ENCODE measurements at places on chromosomes 3 and 15.

- DNase-seq = no peak
Measured at GRCh38 chr3:53531749-53532148, 37.3 kb downstream of the CACNA1D start.

DNA sequence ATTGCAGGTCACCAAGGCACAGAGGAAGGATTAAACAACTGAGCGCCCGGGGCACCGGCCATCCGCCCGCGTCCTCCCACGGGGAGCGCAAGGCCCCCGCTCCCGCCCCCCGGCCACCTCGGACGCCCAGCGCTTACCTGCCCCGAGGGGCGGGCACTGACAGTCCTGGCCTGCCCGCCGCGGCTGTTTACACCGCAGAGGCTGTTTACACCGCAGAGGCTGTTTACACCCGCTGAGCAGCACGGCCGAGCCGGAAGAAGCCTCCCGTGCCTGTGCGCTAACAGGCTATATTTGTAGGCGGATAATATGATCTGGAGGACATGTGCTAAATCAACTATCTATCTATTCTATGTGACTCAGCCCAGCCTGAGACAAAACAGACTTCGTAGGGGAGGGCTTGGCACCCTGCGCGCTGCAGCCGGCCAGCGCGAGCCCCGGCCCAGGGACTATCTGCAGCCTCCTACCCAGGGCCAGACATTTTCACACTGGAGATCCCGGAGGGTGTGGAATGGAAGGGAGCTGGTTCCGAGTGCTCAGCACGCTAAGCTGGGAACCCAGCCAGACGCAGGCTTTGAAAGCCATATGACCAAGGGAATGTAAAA, at the start of gene LRRC2:
Gene LRRC2 (minus strand): TSS at position 263 of the 602 bp plus-strand sequence. CDS start 14,711 bp downstream, outside the sequence.
- DNase-seq = peak; percentile 57

DNA sequence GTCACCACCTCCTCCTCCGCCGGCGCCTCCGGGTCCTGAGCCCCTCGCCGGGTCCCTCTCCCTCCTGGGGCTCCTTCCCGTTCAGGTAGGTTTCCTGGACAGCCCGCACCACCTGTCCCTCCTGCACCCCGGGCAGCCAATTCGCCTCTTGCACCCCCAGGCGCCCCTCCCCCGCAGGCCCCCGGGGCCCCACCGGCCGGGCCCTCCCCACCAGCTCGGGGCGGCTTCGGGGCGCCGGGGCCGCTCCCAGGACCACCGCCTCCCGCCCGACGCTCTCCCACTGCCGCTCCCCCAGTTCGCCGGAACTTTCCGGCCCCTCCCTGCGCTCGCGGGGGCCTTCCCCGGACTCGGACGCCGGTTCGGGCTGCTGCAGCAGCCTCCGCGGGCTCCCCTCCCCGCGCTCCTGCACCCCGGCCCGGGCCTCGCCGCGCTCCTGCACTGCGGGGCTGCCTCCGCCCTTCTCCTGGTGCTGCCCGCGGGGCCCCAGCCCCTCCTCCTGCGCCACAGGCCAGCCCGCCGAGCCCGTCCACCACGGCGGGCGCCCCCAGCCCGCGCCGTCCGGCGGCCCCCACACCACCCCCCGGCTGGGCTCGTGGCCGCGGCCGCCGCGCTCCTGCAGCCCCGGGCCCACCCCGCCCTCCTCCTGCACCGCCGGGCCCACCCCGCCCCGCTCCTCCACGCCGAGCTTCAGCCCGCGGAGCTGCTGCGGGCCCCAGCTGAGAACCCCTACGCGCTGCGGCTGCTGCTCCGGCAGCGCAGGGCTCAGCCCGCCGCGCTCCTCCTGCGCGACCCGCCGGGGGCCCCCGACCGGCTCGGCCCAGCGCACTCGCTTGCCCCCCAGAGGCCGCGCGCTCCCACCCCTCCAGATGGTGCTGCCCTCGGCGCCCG, 587 bp upstream of the TNK2 start:
- peak; percentile 72 for DNase-seq

GRCh38 chr15:66019368-66019767, 150.1 kb downstream of the RAB11A start:
- no peak for DNase-seq

GRCh38 chr15:42593143-42593542, 17.7 kb downstream of the STARD9 start:
- DNase-seq = peak; percentile 49

DNA sequence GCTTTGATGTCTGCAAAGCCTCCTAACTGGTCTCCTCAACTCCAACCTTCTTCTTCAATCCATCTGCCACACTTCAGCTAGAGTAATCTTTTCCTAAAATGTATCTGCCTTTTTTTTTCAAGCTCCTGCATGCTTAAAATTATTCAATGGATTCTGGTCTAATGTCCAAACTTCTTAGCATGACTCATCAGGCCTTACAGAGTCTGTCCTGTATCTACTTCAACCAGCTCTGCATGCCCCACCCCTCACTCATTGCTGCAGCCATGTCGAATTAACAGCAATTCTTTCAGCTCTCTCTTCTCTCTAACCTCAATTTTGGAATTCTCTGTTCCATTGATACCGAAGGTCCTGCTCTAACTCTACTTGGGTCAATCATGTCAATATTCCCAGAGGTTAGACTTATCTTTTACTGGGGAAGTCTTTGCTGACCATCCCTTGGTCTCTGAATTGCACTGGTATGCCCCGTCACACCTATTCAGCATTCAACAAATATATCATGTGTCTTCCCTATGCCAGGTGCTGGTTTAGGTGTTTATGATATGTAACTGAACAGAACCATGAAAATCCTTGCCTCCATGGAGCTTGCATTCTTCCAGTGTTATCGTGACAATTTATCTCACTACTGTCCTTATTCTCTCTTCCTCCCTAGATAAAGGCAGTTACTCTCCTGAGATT, 88.5 kb upstream of the NANOGP8 start:
- DNase-seq = peak; percentile 29

- no peak for DNase-seq
Measured at GRCh38 chr3:104137116-104137515, 1229.6 kb upstream of the ALCAM start.

- DNase-seq = no peak
Measured at GRCh38 chr3:23479615-23480328, 276.6 kb downstream of the UBE2E2 start.

- DNase-seq = peak; percentile 96
Measured at GRCh38 chr3:194685718-194686413, at the start of gene FAM43A. FAM43A (plus strand) TSS chr3:194685883; CDS start chr3:194686827, 944 bp downstream.

GRCh38 chr3:111605018-111605417, 9.9 kb upstream of the ZBED2 start:
- DNase-seq = no peak
